Chondrocyte (in vitro differentiated cells): ENCODE measurements at places on chromosomes 4 and X.

GRCh38 chr4:69830560-69831269, 29.2 kb downstream of the SULT1E1 start:
- DNase-seq: no peak

DNA sequence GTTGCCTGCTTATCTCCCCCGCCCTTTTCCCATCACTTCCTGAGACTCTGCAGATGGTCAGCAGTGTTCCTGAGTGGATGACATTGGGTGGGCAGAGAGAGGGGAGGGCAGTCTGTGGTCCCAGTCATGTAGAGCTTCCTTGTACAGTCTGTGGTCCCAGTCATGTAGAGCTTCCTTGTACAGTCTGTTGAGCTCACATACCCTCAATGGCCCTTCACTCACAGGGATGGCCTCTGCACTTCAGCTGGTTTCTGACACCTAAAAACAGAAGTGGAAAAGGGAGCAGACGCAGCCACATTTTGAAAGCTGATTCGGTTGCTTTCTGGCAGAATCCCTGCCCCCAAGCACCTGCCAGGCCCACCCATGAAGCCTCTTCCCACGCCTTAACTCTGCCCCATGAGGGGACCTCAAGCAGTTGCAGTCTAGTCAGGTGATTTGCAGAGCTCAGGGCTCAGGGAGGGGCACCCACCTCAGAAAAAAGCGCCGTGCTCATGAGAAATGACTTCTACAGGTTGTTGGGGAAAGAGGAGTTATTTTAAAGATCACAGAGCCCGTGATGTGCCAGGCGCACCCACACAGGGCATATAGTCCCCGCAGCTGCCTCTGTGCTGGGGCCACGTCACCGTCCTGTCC, 3.6 kb upstream of the TMEM271 start:
- DNase-seq: no peak

- no peak for DNase-seq
Measured at GRCh38 chr4:26214994-26215393, 105.8 kb upstream of the RBPJ start.

DNA sequence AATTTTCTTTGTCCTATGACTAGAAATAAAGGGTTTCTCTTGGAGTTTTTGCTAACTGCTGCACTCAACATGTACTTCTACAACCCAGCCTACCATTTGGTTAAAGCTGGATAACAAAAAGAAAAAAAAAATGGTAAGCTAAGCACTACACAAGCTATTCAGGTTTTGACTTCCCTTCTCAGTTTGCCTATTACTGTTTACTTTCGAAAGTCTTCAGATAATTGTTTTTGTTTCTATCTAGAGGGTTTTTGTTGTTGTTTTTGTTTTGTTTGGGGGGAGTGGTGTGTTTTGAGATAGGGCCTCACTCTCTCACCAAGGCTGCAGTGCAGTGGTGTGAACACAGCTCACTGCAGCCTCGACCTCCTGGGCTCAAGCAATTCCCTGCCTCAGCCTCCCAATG, 46.6 kb downstream of the CLOCK start:
- no peak for DNase-seq

DNA sequence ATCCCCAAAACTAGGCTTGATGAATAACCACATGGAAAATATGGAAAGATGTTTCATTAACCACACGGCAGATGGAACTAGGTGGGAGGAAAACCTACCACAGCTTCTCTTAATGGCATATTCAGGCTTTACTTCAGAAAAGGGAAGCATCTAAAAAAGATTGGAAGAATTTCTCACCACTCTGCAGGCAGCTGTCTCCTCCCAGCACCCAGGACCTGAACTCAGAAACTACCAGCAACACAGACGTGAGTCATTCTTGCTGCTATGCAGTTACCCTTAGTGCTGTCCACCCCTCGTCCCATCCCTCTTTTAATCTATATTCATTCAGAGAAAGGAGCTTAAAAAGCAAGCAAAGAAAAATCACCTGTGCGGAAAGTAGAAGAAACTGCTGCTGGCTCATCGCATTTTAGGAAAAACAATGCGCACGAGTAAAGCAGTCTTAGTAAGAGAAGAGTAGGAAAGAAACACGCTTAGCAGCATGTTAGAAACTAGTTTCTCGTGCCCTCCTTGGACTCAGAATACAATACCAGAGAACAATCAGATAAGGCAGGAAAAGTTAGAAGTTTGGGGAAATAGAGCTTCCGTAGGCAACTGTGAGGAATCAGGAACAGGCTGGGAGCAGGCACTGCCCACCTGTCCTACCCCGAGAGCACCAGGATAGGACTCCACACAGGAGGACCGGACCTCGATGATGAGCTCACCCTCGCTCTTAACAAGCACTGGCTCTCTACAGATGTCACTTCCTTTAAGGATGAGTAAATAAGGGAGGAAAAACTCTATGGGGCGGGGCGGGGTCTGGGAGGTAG, 48.1 kb upstream of the ENPP6 start:
- no peak for DNase-seq

DNA sequence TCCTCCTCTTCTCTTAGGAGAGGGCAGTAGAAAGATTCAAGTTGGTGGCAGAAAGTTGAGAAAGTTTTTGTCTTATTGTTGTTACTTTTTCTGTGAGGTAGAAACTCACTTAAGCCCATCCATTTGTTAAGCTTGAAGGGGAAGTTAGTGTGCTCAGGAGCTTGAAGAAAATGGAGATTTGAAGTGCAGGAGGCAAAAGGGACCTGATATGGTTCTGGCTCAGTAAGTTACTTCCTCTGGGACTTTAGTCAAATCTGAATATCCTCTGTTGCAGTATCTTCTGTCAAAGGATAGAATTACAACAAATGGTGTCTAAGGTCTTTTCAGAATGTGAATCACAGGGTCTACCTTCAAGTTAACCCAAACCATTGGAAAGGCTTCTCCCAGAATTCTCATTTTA, 46.2 kb downstream of the CXCL13 start:
- no peak for DNase-seq

DNA sequence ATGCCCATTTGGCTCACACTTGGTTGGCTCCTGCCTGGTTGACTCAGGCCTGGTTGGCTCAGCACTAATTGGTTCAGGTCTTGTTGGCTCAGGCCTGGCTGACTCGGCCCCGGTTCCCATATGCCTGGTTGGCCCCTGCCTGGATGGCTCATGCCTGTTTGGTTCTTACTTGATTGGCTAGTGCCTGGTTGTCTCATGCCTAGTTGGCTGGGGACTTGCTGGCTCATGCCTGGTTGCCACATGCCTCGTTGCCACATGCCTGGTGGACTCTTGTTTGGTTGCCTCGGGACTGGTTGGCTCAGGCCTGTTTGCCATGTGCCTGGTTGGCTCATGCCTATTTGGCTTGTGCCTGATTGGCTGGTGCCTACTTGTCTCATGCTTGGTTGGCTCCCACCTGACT, 103.7 kb downstream of the APOOL start:
- DNase-seq: no peak

DNA sequence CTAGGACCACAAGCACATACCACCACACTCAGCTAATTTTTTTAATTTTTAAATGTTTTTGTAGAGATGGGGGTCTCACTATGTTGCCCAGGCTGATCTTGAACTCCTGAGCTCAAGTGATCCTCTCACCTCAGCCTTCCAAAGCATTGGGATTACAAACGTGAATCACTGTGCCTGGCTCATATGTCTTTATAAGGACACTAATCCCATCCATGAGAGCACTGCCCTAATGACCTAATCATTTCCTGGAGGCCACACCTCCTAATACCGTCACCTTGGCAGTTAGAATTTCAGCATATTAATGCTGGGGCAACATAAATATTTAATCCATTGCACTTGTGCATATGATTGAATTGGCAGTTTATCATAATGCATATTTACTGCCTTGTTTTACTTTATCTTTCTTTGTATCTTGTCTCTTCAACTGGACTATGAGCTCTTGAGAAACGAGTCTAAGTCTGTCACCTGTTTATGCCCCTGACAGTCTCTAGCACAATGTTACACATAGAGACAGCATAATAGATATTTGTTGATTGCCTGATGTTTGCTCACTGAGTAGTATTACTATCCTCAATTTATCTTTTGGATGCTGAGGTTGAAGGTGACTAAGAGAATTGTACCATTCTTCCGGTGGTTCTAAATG, 172.0 kb downstream of the AASDH start:
- no peak for DNase-seq

- no peak for DNase-seq
Measured at GRCh38 chrX:103418811-103419340, 42.5 kb downstream of the BEX3 start.
